Activated CD4-positive, alpha-beta T cell treated with anti-CD3 and anti-CD28 coated beads, Interleukin-2, amount 10 ng/mL, durations not matched to agents 7 days and 5 days (primary cell): ENCODE measurements at places on chromosomes 7 and 10. TPM values are rescaled to one million over a fixed set of nuclear protein-coding genes. Genes with fewer than 3 reads are reported as not detected.

GRCh38 chr7:134836447-134836846 lies 57.0 kb downstream of the CALD1 start:
- DNase-seq = no peak

GRCh38 chr7:94904982-94905381 lies 2.4 kb upstream of the PPP1R9A start:
- no peak for DNase-seq

DNA sequence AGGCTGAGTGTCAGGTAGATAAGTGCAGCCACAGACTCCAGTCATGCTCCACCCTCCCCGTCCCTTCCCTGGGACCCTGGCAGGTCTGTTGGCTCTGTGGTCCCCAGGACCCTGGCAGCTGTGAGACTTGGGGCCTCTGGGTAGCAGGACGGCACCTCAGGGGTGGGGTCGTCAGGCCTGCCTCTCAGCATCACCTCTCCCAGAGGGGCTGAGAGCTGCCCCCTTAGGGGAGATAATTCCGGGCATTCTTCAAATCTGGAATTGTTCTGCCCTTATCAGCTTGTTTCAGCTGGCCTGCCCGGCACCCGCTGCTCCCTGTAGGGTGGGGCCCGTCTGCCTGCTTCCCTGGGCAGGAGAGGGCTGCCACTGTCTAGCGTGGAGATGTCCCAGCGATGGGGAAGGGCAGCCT lies 23.3 kb downstream of the PODXL start:
- DNase-seq = no peak

DNA sequence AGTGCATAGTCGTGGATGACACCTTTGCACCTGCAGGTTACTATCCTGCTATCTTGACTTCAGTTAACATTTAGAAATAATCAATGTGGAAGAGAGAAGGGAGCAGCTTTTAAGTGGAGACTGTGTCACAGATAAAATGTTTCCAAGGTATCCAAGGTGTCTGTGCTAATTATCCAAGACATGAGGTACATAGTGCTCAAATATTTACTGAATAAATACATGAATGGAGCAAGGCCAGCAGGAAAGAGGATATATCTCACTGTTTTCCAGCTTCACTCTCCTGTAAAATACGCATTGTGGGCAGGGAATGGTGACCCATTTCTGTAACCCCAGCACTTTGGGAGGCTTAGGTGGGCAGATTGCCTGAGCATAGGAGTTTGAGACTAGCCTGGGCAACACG lies 552.4 kb downstream of the PHTF2 start:
- no peak for DNase-seq

- no peak for DNase-seq
Observed at GRCh38 chr7:55484241-55484640, 88.1 kb downstream of the VOPP1 start.

UTF1 gene
- not detected for total RNA-seq

CACNB2 gene
- not detected for total RNA-seq

FKBP14 gene
- 3.0 TPM for total RNA-seq

ZCWPW1 gene
- total RNA-seq = 2.4 TPM

GRCh38 chr10:113993489-113993991 lies 50.1 kb upstream of the ADRB1 start:
- no peak for DNase-seq

- DNase-seq = no peak
Observed at GRCh38 chr10:43057831-43058340, 19.0 kb upstream of the RET start.

MPP7 gene
- 20.2 TPM for total RNA-seq

SPDYE2B gene
- not detected for total RNA-seq

DNA sequence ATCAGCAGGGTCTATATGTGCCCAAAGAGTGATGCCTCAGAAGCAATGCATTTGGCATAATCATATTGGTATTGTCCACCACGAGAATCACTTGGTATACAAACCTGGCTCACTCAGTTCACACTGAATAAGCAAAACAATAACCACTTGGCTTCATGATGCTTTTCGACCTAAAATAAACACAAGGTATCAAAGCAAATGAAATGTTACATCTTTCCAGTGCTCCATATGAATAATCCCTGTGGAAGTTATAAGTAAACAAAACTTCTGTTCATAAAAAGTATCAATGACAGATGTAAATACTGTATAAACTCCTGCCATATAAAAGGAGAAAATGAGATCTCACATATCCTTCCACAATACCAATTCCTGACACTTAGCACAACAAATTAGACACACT lies 29.8 kb upstream of the EBLN1 start:
- no peak for DNase-seq

GRCh38 chr10:132837905-132838304 lies 52.0 kb upstream of the NKX6-2 start:
- no peak for DNase-seq

GRCh38 chr10:77582710-77583115 lies 54.9 kb downstream of the KCNMA1 start:
- no peak for DNase-seq

GRCh38 chr10:71193516-71193915 lies 18.9 kb upstream of the UNC5B start:
- no peak for DNase-seq

- DNase-seq = no peak
Observed at GRCh38 chr10:4622384-4622783, 203.6 kb upstream of the AKR1E2 start.

DNA sequence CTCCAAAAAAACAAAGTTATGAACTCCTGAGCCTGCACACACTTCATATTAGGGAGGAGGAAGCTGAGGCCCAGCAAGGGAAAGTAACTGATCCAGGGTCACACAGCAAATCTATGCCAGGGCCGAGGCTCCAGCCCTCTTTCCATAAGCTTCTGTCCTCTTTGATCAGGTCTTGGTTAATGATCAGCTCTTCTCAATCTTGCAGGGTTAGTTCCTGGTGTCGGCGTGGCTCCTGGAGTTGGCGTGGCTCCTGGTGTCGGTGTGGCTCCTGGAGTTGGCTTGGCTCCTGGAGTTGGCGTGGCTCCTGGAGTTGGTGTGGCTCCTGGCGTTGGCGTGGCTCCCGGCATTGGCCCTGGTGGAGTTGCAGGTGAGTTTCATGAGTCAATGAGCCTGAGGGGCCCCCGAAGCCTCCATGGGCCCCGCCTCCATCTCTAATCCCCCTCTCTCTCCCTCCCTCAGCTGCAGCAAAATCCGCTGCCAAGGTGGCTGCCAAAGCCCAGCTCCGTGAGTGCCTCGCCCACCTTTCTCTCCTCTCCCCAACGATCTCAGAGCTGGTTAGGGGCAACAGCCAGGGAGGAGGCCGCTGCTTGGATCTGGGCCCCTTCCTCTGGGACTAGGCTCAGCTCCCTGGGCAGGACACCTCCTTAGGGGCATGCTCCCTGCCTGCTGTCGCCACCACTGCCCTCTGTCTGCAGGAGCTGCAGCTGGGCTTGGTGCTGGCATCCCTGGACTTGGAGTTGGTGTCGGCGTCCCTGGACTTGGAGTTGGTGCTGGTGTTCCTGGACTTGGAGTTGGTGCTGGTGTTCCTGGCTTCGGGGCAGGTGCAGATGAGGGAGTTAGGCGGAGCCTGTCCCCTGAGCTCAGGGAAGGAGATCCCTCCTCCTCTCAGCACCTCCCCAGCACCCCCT lies 23.7 kb upstream of the LIMK1 start:
- DNase-seq = no peak

- DNase-seq = no peak
Observed at GRCh38 chr10:52807803-52808202, 35.2 kb upstream of the MBL2 start.
